ENCODE measurements at places on chromosomes 4 and X. TPM values are rescaled to one million over a fixed set of nuclear protein-coding genes. Genes with fewer than 3 reads are reported as not detected.

The NUDT10 gene
- 13.7 TPM for total RNA-seq

The CTAG2 gene
- total RNA-seq = not detected

The GUCY1A1 gene
- total RNA-seq = 76.6 TPM

The HGFAC gene
- total RNA-seq = 1.3 TPM
